IPS DF 6.9 (cell line): ENCODE measurements at places on chromosomes 16 and 17.

GRCh38 chr17:46035112-46035818, 36.2 kb downstream of the STH start:
- DNase-seq = no peak

DNA sequence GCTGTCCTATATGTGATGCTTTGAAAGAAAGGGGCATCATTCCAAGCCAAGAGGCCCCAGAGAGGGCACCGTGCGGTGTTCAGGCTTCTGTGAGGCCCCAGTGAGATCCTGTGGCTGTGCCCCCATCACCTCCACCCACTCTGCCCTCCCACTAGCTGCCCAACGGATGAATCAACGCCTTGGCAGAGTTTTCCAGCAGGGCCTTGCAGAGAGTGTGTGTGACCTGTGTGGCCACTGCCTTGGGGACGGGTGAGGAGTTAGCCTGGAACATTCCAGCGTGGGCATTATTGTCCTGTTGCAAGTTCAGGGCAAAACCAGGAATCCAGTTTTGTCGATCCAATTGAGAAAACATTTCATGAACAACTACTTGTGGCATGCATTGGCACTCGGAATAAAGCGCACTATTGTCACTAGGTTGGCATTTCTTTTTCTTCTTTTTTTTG, 53.7 kb downstream of the SF3B3 start:
- DNase-seq = no peak

GRCh38 chr16:1052721-1053120, 19.8 kb upstream of the SSTR5 start:
- no peak for DNase-seq

GRCh38 chr16:29720703-29721102, 25.1 kb downstream of the C16orf54 start:
- no peak for DNase-seq

- DNase-seq = no peak
Observed at GRCh38 chr16:12170103-12171040, 193.8 kb downstream of the SNX29 start.

DNA sequence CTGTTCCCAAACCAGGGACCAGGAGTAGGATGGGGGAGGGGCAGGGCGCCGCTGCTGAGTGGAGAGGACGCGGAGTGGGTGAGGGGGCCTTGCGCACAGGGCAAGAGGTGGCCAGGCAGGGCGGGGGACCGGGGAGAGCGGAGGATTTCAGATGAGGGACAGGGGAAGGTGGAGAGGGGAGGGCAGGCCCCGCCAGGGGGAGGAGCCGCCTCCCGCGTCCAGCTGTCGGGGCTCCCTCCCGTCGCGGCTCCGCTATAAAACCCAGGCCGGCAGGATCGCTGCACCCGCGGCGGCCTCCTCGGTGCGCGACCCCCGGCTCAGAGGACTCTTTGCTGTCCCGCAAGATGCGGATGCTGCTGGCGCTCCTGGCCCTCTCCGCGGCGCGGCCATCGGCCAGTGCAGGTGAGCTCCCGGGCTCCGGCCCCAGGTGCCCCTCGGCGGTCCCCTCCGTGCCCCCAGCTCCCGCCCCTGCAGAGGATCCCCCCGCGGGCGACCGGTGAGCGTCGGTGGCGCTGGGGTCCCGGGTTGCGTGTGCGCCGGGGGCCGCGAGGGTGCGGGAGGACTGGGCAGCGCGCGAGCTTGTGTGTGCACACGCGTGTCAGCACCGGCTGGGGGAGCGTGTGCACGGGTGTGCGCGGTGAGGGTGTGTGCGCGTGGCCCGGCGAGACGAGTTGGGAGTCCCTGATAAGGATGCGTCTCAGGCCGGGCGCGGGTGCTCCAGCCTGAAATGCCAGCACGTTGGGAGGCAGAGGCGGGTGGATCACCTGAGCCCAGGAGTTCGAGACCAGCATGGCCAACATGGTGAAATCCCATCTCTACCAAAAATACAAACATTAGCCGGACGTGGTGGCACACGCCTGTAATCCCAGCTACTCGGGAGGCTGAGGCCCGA, at the start of gene CA4:
Gene CA4, plus strand, starts transcription at position 283 of the 892 bp plus-strand sequence. Its CDS starts 62 bp downstream, at position 345.
- DNase-seq = no peak

- no peak for DNase-seq
Observed at GRCh38 chr17:40170325-40170724, 6.9 kb upstream of the RAPGEFL1 start.

- no peak for DNase-seq
Observed at GRCh38 chr16:48433116-48433849, 48.1 kb upstream of the SIAH1 start.

DNA sequence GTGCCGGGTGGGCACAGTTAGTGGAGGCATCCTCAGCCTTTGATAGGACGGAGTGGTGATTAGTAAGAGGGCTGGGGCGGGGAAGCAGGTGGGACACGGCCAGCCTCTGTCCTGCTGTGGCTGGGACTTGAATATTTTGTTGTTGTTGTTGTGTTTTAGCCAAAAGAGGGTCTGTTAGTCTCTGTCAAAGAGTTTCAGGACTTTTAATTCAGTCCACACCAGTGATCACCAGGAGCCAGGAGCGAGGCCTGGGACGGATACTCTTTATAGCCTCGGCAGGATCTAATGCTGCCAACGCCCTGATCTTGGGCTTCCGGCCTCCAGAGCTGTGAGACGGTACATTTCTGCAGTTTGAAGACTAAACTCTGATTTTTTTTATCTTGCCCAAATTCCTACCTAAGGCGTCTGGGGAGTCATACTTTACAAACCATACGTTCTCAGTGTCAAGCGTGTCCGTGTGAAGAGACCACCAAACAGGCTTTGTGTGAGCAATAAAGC, 2.9 kb upstream of the RNF213 start:
- no peak for DNase-seq

DNA sequence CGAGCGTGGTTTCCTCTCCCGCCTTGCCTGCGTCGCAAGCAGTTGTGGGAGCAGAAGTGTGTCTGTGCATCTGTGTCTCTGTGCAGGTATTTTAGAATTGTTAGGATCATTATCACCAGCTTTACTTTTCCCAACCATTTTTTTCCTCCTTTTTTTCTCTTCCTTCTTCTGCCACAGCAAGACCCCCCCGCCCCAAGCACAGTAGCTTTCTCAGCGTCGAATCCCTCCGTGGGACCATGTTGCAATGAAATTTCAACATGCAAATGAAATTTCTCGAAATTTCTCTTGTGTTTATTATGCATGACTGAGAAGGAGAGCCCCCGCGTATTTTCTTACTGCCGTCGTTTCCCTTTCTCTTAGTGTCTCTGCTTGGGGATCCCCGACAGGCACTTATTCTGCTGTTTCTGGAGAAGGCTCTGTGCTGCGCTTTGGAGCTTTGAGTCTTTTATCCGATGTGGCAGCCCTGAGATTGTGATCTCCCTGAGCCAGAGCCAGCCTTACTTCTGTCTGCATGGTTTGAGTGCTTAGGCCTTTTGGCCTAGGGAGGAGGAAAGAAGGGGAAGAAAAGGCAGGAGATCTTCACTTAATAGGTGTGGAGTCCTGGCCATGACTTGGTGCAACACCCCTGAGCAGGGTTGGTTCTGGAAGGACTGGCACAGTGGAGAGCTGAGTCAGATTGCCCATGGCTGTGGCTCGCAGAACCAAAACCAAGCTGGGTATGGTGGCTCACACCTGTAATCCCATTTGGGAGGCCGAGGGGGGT, 5.0 kb downstream of the ARMC7 start:
- no peak for DNase-seq

DNA sequence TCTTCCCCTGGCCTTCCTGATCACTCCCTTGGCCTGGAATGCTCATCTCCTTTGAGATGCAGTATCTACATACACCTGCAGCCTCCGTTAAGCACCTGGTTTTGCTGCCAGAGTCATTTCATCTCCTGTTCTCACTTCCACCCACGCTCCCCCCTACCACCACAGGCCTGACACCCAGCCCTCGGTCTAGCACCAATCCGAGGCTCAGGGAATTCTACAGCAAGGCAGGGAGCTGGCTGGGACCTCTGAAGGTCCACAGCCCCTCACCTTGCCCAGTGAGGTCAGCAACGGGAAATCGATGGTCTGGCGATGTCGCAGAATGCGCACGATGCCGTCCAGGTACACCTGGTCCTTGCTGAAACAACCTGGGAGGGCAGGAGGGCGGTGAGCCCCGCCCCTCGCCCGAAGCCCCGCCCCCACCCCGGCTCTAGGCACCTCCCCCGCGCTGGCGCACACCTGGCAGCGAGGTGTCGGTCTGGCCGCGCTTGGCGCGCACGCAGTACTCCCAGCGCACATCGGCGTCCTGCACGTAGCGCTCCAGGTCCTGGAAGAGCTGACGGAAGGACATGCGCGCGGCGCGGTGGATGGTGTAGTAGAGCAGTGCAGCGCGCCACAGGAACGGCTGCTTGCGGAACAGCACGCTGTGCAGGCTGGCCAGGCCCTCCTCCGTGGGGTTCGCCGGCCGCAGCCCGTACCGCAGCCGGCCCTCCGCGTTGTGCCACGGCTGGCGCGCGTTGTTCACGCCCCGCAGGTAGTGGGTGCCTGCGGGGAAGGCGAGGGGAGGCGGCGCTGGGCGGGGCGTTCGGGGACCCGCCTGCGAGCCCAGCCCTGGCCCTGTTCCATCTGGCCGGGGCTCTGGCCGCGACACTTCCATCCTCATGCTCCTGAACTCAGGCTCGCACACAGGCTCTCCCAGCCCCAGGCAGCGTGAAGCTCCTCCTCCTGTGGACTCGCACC, 5.7 kb downstream of the MATCAP1 start:
- DNase-seq = no peak

GRCh38 chr17:78019367-78019975, 61.0 kb downstream of the TNRC6C start:
- no peak for DNase-seq
